ENCODE measurements at places on chromosomes 6 and 20.

DNA sequence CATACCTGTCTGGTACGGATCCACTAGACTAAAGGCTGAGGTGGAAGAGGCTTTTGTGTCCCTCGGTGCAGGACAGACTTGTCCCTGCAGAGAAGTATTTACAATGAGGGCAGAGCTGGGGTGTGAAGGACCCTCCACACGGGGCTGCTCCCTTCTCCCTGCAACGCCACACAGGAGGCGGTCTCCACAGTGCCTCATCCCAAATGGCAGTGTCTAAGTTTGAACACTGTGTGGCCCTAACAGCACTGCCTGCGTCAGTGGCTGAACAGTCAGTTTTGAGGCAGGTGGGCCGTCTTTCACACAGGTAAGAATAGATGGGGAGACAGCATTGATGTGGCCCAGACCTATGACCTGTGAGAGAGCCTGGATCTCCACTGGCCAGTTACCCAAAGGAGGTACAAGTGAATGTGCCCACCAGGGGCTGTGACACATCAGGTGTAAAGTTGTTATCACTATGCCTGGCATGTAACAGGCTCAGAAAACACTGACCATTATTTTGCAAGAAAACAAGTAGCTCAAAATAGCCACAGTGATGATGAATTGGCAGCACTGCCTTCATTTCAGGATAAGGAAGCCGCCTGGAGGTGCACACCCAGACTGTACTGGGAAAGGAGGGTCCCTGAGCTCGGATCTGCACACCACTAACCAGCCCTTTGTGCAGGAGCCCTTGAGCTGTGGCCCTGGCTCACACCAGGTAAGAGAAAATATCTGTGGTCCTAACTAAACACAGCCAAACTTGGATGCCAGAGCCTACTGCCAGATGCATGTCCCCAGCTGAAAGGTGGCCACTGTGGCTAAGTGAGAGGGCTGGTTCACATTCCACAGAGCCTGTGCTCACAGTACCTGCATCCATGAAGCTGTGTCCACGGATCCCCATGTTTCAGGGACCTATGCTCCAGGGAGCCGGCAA, 246.7 kb downstream of the DLL1 start:
- DNase-seq = no peak

DNA sequence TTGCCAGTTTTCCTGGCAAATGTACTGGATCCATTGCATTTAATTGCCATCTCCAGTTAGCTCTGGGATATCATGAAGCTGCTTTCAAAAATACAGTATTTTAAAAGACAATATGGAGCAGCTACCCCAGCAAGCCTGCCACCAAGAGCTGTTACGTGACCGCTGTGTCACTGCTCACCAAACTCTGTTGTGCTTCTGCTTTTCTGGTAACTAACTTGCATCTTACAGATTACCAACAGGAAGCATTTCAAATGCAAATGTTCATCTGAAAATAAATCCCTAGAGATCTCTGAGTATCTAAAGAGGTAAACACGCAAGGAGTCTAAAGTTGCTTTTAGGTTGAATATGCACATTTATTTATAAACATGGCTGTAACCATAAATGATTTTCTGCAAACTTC, 1008.3 kb downstream of the KIF16B start:
- no peak for DNase-seq

GRCh38 chr20:48850257-48850976, 22.6 kb upstream of the PREX1 start:
- DNase-seq = no peak

DNA sequence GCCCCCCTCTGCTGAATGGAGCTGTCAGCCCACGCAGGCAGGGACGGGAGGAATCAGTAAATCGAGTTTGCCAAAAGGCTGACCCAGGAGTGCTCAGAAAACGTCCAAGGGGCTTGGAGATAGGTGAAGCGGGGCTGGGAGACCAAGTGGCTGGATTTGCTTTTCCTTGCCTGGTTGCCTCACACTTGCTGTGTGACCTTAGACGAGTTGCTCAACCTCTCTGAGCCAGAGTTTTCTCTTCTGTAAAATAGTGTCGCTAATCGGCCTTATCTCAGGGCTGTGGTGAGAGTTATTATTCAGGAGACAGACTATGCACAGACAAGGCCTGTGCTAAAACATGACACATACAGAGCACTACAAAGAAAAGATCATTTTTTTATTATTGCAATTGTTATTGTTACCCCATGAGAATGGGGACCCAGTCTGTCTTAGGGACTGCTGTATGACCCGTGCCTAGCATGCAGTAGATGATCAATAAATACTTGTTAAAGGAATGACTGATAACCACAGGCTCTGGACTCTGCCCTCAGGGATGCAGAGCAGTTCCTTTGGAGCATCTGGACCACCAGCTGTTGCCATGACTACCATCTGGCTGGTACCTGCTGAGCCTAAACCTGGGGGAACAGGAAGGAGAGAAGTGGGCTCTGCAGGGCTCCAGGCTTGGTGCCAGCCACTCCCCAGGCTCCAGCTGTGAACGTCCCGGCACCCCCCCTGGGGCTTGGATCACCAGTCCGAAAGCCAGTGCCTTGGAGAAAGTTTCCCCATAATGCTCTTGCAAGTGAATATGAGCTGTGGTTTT, 901 bp downstream of the KCNK15 start:
- DNase-seq = no peak

DNA sequence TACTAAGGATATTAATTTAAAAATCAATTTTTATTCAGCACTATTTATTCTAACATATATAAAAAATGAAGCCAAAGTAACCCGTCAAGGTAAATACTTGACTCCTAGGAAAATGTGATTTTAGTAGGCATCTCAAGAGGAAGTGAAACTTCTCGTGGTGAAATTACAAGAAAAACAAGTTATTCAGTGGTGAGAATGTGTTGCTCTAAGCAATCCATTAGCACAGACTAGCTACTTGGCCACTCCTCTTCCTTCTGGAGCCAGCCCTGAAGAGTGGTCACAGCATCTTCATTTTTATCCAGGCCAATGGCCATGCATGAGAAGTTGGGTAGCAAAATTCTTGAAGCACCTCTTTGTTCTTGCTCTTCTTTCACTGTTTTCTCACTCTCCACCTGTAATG, 40.4 kb upstream of the GFRAL start:
- no peak for DNase-seq

DNA sequence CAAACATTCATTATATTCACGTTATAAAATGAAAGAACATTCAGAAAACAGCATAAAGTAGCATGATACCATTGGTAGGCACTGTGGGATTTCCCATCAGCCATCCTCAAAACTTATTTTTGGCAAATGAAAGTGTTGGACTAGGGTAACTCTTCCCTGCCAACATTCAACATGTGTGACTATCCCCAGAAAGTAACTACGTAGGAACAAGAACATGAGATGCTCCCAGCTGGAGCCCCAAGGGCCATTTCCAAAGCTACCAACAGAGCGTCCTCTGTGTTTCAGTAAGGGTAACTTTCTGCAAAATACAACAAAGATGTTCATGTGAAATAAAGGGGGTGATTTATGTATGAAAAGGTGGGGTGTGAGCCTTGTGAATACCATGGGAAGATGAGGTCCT, 28.4 kb upstream of the PTPN1 start:
- DNase-seq = no peak

DNA sequence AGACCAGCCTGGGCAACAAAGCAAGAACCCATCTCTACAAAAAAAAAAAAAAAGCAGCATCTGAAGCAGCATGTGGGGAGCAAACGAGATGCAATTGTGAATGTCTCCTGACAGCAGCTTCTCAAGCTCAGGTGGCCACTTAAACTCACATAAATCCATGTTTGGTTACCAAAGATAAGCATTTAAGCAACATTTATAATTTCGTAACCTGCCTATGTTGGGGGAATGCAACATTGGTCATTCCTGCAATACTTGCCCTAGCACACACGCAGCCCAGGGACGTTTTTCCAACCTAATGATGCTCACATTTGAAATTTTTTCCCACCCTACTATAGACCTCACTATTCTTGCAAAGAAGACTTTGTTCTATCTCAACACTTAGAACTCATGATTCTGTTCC, 113.3 kb downstream of the ZFP64 start:
- no peak for DNase-seq

DNA sequence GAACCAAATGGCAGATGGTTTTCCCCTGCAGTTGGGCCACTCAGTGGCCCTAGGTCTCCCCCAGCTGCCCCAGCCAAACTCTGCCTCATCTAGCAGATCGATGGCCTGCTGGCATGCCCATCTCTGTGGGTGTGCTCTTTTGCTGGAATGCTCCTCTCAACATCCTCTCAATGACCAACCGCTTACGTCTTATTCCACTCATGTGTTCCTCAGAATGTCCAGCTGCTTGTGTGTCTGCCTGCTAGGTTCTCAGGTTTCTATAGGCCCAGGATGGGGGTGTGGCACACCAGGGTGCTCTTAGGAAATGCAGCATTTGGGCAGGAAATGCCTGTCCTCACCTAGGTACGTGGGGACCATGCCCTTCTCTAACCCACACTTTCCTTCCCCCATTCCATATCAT, 509.9 kb upstream of the SYNCRIP start:
- no peak for DNase-seq

DNA sequence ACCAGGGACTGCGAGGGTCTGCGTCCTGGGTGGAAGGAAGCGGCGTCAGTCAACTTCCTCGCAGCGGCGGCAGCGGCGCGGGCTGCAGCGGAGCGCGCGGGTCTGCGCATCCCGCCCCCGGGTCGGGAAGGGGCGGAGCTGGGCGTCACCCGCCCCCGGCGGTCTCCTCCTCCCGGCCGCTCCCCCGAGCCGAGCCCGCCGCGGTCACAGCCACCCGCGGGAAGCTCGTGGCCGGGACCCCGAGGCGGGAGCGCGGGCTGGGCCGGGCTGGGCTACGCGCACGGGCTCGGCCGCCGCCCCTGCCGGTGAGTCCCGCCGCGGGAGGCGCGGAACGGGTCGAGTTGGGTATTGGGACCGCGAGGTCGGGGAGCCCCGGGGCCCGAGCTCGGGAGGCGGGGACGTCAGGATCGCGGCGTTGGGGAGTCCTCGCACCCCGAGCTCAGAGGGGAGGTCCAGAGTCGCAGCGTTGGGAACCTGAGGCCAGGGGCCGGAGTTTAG, at the start of gene PAQR8:
TSS of gene PAQR8 (plus strand) at position 207 of the 498 bp plus-strand sequence. CDS start 41,063 bp downstream, outside the sequence.
- peak; percentile 82 for DNase-seq

- no peak for DNase-seq
Measured at GRCh38 chr6:71585472-71585871, 296.9 kb downstream of the OGFRL1 start.

DNA sequence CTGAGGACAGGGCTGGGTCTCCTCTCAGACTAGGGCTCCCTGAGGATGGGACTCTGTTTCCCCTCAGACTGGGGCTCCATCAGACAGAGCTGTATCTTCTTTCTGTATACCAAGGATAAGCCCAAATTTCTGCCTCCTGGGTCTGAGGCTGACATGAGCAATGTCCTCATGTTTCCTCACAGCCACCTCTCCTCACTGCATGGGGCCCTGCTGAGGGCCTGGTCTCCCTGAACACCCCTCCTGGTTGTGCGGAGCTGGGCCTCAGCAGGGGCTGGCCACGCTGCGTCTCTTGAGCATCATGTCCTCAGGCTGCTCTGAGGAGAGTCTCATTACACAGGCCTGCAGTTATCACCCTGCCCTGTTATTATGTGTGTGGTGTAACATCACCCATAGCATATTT, 144.6 kb downstream of the LRFN2 start:
- DNase-seq = no peak

GRCh38 chr6:137819740-137820139, 47.3 kb upstream of the TNFAIP3 start:
- DNase-seq = no peak

DNA sequence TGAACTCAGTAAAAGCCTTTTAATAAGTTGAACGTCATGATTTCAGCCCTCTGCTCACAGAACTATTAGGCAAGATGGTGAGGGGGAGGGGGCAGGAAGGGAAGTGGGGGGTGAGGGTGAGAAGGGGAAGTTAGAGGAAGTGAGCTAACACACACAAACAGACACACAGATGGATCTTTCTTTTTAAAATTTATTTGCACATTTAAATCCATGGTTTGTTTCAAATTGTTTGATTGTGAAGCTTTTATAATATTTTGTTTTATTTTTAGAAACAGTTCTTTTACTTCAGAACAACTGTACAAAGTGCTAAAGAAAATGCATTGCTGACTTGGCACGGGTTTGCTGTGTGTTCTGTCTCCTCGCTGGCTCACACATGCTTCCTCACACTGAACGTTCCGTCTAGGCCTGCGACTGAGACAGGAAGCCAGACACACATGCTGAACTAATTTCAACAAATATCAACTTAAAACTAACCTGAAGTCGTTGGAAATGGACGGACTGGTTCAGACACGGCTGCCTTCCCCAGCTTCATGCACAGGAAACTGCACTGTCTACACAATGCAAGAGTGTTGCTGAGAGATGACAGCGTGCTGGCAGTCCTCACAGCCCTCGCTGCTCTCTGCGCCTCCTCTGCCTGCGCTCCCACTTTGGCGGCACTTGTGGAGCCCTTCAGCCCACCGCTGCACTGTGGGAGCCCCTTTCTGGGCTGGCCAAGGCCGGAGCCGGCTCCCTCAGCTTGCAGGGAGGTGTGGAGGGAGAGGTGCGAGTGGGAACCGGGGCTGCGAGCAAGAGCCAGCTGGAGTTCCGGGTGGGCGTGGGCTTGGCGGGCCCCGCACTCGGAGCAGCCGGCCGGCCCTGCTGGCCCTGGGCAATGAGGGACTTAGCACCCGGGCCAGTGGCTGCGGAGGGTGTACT, 8.1 kb upstream of the ZBP1 start:
- peak; percentile 54 for DNase-seq

DNA sequence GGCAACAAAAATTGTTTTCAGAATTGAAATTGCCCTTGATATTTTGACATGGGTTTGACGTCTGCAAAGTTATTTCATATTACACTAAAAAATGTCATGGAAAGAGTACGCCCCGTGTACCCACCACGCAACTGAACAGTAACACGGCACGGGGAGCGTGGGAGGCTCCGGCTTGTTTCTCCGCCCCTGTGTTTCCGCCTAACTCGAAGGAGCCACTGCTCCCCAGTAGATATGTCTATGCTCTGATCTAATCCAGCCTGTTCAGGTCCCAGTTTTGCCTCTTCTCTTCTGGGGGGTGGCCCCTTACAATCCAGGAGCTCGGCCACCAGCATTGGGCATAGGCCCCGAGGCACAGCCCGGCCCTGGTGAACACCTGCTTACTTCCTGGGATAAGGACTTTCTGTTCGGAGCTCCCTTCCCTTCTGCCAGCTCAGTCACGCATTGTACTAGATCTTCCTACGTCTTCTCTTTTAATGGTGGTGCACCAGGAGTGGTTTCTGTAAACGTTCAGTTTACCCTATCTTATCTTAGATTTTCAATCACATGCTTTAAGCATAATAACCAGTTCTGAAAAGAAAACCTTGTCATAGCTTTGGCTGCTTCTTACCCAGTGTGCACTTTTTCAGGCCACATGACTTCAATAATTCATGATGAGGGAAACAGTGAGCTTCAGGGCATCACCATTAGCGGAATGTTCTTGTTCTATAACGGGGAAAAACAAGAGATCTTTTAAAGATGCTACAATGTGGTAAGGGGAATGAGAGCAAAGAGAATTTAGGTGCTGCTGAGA, 43.9 kb upstream of the EXOC2 start:
- no peak for DNase-seq

GRCh38 chr20:53795170-53795569, 201.5 kb upstream of the ZNF217 start:
- no peak for DNase-seq

GRCh38 chr20:22582386-22582963, 1.9 kb downstream of the FOXA2 start:
- no peak for DNase-seq

GRCh38 chr20:41005361-41005729, 23.3 kb upstream of the TOP1 start:
- DNase-seq = no peak

Measured in stimulated activated naive CD8-positive, alpha-beta T cell treated with anti-CD3 and anti-CD28 coated beads, Interleukin-15, amount 100 ng/mL, for 72 hours (primary cell).